Stimulated activated CD4-positive, alpha-beta T cell treated with anti-CD3 and anti-CD28 coated beads, Interleukin-2, amount 100 ng/mL, for 24 hours (primary cell): ENCODE measurements at places on chromosomes 3 and 15.

GRCh38 chr3:155069729-155070128 lies 10.4 kb upstream of the MME start:
- no peak for DNase-seq

- no peak for DNase-seq
Observed at GRCh38 chr3:9837701-9838582, 5.9 kb downstream of the RPUSD3 start.

GRCh38 chr3:72065236-72065635 lies 280.3 kb upstream of the PROK2 start:
- no peak for DNase-seq

DNA sequence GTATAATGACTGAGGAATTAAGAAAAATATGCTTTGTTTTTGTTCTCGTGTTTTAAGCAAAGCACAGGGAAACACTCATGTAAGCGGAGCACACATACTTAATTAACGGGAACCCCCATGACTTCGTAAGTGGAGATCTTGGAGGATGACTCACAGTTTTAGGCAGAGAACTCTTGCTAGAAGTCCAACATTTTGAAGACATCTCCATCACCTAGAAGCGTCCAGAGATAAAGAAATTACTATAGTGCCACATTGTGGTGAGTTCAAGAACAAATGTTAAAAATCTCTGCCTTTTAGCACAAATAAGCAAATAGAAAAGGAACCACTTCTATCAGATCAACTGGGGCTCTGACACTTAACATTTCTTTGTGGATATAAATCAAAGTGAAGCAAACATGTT lies 194.1 kb upstream of the ARHGEF26 start:
- DNase-seq: no peak

DNA sequence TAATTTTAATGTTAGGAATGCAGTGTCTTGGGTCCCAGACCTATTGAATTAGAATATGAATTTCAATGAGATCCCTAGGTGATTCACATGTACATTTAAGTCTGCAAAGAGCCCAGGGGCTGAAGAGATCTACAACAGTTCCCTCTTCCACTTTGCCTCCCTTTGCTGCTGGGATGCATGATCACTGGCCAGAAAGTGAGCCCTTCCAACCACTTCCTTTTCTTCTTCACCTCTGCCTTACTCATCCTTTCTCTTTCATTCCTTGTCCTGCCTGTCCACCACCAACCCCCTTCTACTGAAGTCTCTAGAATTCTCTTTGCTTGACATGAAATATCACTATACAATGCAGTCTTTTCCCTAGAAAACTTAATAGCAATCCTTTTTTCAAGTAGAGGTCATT lies 222.4 kb upstream of the LRIG1 start:
- DNase-seq: no peak

GRCh38 chr3:160564949-160565441 lies 376 bp downstream of the KPNA4 start:
- DNase-seq: peak; percentile 67

DNA sequence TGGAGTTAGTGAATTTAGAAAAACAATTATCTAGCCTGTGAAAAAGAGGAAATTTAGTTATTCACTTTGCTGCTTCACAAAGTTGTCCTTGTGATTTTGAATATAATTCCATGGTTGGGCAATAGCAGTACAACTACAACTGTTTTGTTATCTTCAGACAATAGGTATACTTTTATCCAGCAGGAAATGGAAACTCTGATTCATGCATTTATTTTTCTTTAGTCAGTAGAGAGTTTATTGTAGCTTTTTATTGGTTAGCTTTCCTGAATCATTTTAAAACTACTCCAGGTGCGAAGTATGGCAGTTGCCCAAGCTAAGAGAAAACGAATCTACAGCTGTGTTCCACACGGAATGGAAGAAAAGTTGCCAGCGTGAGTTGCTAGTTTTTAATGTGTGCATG lies 80.3 kb downstream of the TM4SF4 start:
- no peak for DNase-seq

GRCh38 chr15:71951134-71951533 lies 140.8 kb downstream of the NR2E3 start:
- no peak for DNase-seq

DNA sequence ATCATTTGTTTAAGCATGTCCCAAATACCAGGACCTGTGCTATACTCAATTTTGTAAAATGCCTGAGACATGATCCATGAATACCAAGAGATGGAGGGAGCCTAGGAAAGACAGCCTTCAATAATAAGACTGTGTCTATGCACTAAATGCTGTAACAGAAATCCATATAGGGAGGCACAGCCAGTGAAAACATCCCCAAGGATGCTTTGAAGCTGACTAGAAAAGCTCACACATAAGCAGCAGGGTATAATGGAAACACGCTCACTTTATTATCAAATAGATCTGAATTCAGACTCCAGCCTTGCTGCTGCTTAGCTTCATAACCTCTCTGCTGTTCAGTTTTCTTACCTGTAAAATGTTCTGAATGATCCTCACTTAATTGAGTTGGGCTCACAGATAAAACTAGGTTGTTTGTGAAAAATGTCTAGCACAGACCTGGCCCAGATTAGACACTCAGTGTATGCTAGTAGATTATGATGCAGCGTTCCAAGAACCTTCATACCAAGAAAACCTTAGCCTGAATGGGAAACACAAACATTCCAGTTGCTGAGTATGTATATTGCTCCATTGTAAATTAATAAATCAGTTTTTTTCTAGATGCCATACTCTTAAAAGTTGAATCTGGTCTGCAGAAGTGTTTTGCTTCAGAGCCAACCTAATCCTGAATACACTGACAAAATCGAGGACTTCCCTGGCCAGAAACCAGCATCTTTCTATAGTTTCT lies 3.8 kb upstream of the LARP6 start:
- DNase-seq: no peak

DNA sequence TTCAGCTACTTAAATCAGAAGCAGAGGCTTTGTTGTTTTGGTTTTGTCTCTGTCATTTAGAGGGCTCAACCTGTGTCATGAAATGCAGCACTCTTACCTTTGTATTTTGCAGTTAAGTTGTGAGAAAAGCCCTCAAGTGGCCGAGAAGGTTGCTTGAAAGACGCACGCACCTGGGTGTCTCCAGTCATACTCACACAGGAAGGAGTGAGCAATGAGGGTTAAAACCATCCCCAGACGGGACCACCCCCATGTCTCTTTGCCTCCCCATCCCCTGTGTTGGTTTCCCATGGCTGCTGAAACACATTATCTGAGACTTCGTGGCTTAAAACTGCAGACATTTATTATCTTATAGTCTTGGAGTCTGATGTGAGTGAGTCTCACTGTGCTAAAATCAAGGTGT lies 376.1 kb upstream of the CFAP20DC start:
- DNase-seq: peak; percentile 59

- DNase-seq: no peak
Observed at GRCh38 chr3:54625805-54626787, 301.8 kb downstream of the LRTM1 start.

GRCh38 chr3:72265256-72266015 lies 480.5 kb upstream of the PROK2 start:
- no peak for DNase-seq

DNA sequence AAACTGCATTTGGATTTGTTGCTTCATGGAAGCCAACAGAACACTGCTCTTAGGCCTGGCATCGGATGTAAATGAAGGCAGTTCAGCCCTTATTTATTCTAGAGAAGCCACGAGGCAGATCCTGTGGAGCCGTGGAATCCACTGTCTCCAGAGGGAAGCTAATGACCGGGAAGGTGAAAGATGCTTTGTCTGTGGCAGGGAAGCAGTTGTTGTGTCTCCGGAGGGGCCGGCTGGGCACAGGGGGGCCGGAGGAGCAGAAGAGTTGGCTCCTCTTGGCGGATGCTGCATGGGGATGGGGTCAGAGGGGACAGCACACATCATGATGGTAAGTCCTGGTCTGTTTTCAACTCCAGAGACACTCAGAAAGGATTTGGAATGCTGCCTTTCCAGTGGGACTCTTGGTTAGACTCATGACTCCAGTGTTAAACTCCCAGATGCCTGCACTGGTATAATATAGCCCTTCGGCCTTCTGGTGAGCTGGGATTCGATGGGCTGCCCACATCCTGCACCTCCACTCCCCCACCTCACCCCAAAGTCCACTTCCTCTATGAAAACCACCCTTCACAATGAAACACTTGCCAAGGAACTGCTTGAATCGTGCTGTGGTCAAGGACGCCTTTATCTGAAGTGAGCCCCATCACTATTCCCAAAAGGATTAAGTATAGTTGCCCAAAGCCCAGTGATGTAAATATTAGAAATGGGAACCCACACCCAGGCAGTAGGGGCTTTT lies 33.6 kb downstream of the TPM1 start:
- no peak for DNase-seq

- no peak for DNase-seq
Observed at GRCh38 chr15:100096248-100096600, 245.6 kb downstream of the ADAMTS17 start.

GRCh38 chr3:148598619-148599018 lies 99.1 kb upstream of the AGTR1 start:
- DNase-seq: no peak

GRCh38 chr3:171339598-171339997 lies 120.6 kb downstream of the TNIK start:
- DNase-seq: no peak

- no peak for DNase-seq
Observed at GRCh38 chr3:44516230-44516629, 38.8 kb upstream of the ZNF445 start.

DNA sequence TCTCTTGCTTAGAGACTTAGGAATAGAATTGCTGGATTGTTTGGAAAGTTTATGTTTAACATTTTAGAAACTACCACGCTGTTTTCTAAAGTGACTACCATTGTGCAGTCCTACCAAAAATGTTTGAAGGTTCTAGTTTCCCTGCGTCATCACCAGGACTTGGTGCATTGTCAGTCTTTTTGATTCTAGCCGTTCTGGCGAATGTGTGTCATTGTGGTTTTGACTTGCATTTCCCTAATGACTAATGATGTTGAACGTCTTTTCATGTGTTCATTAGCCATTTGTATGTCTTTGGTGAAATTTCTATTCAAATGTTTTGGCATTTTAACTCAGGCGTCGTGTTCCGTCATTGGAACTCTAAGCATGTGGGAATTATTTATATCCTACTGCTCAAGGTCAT lies 58.0 kb downstream of the CHD2 start:
- DNase-seq: peak; percentile 65
